ENCODE measurements at places on chromosomes 12 and 14. TPM values are rescaled to one million over a fixed set of nuclear protein-coding genes. Genes with fewer than 3 reads are reported as not detected.

DNA sequence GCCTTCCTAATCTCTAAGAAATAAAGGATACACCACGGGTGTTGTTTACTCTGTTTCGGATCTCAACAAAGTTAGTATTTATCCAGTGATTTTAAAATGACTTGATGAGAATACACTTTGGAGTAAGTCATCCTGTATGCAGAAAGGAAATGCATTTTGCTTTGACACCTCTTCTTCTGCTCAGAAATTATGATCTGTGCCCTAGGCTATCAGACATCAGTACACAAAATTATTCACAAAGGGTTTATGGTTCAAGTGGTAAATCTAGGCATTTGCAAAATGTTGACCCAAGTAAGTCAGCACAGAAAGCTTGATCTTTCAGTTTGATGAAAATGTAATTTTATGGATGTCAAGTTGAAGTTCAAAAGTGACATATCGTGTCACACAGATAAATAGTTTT lies 248.5 kb downstream of the ATP23 start:
- H3K36me3 ChIP-seq: no peaks in the 10 kb centered on the region
- H3K4me1 ChIP-seq: no peaks in the 10 kb centered on the region
- H3K27ac ChIP-seq: no peak overlapping the region
- H3K4me3 ChIP-seq: no peak overlapping the region

GRCh38 chr14:79467835-79468234 lies 743.5 kb downstream of the DIO2 start:
- no peak for DNase-seq
- H3K36me3 ChIP-seq: no peaks in the 10 kb centered on the region
- no peaks in the 10 kb centered on the region for H3K4me1 ChIP-seq
- H3K27me3 ChIP-seq: no peaks in the 10 kb centered on the region
- H3K4me3 ChIP-seq: no peak overlapping the region
- H3K27ac ChIP-seq: no peak overlapping the region

GRCh38 chr14:64788706-64789105 lies 84.5 kb downstream of the PLEKHG3 start:
- DNase-seq: no peak
- no peak overlapping the region for H3K4me3 ChIP-seq
- H3K36me3 ChIP-seq: no peaks in the 10 kb centered on the region
- no peaks in the 10 kb centered on the region for H3K27me3 ChIP-seq
- H3K27ac ChIP-seq: no peak overlapping the region

GRCh38 chr14:65949711-65950516 lies 536.3 kb upstream of the CCDC196 start:
- peak; percentile 26 for DNase-seq
- no peaks in the 10 kb centered on the region for H3K4me1 ChIP-seq
- no peaks in the 10 kb centered on the region for H3K27me3 ChIP-seq
- H3K4me3 ChIP-seq: no peak overlapping the region
- H3K36me3 ChIP-seq: no peaks in the 10 kb centered on the region
- H3K27ac ChIP-seq: no peak overlapping the region

- H3K4me3 ChIP-seq: no peak overlapping the region
- H3K36me3 ChIP-seq: no peaks in the 10 kb centered on the region
- no peak for DNase-seq
- H3K4me1 ChIP-seq: no peaks in the 10 kb centered on the region
Measured at GRCh38 chr12:74770552-74770951, 232.9 kb downstream of the ATXN7L3B start.

- H3K4me3 ChIP-seq: no peak overlapping the region
- H3K27ac ChIP-seq: no peak overlapping the region
- H3K36me3 ChIP-seq: no peaks in the 10 kb centered on the region
- H3K4me1 ChIP-seq: no peaks in the 10 kb centered on the region
- no peaks in the 10 kb centered on the region for H3K27me3 ChIP-seq
Measured at GRCh38 chr14:68573722-68574121, 219.1 kb downstream of the ZFP36L1 start.

GRCh38 chr12:104538891-104539462 lies 82.2 kb downstream of the CHST11 start:
- no peaks in the 10 kb centered on the region for H3K27me3 ChIP-seq
- no peak overlapping the region for H3K4me3 ChIP-seq
- no peaks in the 10 kb centered on the region for H3K36me3 ChIP-seq
- H3K27ac ChIP-seq: no peak overlapping the region

DNA sequence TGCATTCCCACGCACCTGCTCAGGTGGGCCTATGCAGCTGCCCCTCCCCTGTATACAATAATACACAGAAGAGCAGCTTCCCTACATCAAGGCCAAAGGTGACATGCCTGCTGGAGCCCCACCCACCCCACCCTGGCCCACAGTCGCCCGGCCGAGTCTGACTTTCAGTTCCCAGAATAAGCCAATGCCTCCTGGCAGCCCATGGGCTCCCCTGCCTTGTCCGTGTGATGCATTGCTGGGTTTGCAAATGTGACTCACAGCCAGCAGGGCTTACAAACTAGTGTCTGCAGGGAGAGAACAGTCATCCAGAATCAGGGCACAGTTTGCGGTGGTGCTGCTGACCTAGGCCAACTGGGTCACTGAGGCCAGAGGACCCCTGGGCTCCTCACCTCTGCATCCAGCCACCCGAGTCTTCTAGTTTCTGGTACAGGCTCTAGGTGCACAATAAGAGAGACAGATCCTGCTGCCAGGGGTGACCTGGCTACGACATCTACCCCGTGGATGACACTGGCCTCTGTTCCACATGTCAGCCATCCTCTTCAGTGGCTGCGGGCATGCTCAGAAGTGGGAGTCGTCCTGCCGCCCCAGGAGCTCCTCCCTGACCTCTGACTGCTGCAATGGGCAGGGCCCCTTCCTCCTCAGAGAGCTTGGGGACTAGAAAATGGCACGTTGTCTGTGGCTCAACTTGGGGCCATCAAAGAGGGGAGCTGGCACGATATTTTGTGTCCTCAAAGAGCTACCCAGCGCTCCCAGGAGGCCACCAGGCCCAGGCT lies 84.5 kb downstream of the CHGA start:
- DNase-seq: peak; percentile 56
- H3K27ac ChIP-seq: peak overlapping the region; percentile 32
- no peaks in the 10 kb centered on the region for H3K27me3 ChIP-seq

GRCh38 chr14:72614891-72615415 lies 278.9 kb downstream of the DPF3 start:
- H3K4me1 ChIP-seq: no peaks in the 10 kb centered on the region
- H3K27ac ChIP-seq: no peak overlapping the region
- H3K4me3 ChIP-seq: no peak overlapping the region
- H3K36me3 ChIP-seq: no peaks in the 10 kb centered on the region

GRCh38 chr12:6323340-6323994 lies 13.0 kb downstream of the PLEKHG6 start:
- H3K4me1 ChIP-seq: peaks cover 8% of the 10 kb centered on the region
- H3K27ac ChIP-seq: peak overlapping the region; percentile 78
- H3K36me3 ChIP-seq: peaks cover 3% of the 10 kb centered on the region
- no peak for DNase-seq
- H3K27me3 ChIP-seq: no peaks in the 10 kb centered on the region

DNA sequence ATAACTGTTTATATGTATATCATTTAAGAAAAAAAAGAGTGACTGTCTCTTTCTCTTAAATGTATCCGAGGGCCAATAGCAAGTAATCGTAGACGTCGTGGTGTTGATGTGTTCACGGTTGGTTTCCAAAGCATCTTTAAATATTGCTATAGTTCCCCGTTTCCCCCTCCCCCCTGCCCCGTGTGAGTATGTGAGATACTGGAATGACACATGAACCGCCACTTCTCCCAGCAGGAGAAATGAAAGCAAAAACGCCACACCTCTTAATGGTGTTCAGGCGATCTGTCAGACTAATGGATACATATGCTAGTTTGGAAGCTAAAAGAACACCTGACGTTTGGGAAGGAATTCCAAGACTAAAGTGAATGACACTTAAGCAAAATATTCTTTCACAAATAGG lies 258.3 kb downstream of the FOXN3 start:
- no peak for DNase-seq
- H3K4me3 ChIP-seq: no peak overlapping the region
- H3K27me3 ChIP-seq: no peaks in the 10 kb centered on the region
- no peak overlapping the region for H3K27ac ChIP-seq
- no peaks in the 10 kb centered on the region for H3K36me3 ChIP-seq
- no peaks in the 10 kb centered on the region for H3K4me1 ChIP-seq

DNA sequence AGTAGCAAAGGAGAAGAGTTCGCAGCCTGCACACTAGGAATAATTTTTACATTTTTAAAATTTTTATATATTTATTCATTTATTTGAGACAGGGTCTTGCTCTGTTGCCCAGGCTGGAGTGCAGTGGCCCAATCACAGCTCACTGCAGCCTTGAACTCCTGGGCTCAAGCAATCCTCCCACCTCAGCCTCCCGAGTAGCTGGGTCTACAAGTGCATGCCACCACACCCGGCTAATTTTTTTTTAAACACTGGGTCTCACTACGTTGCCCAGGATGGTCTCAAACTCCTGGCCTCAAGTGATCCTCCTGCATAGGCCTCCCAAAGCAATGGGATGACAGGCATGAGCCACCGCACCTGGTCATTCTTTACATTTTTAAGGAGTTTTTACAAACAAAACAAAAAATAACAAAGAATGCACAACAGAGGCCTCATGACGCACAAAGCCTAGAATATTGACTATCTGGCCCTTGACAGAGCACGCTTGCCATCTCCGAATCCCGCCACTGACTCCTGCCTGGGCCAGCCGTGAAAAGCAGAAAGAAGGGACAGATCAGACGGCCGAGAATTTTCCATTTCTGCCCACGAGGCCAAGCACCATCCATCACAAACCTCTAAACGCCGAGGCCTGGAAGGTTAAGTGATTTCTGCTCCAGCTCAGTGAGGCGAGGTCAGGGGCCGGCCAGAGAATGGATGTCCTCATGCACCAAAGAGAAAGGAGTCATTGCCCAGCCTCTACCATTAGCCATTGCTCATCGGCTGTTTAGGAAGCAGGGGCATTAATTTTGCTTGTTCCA lies 120.0 kb downstream of the SCARB1 start:
- no peak for DNase-seq
- no peaks in the 10 kb centered on the region for H3K36me3 ChIP-seq
- no peaks in the 10 kb centered on the region for H3K27me3 ChIP-seq
- H3K4me3 ChIP-seq: no peak overlapping the region

- H3K36me3 ChIP-seq: no peaks in the 10 kb centered on the region
- H3K4me1 ChIP-seq: no peaks in the 10 kb centered on the region
- H3K27ac ChIP-seq: no peak overlapping the region
- H3K27me3 ChIP-seq: no peaks in the 10 kb centered on the region
- no peak for DNase-seq
- H3K4me3 ChIP-seq: no peak overlapping the region
Measured at GRCh38 chr12:18723752-18724151, 14.1 kb downstream of the PLCZ1 start.

DNA sequence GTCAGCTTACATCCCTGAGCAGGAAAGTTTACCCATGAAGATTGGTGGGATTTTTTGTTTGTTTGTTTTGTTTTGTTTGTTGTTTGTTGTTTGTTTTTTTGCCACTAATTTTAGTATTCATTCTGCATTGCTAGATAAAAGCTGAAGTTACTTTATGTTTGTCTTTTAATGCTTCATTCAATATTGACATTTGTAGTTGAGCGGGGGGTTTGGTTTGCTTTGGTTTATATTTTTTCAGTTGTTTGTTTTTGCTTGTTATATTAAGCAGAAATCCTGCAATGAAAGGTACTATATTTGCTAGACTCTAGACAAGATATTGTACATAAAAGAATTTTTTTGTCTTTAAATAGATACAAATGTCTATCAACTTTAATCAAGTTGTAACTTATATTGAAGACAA lies 37.6 kb downstream of the CD9 start:
- no peak overlapping the region for H3K4me3 ChIP-seq
- H3K36me3 ChIP-seq: peaks cover 5% of the 10 kb centered on the region
- no peak overlapping the region for H3K27ac ChIP-seq
- H3K27me3 ChIP-seq: no peaks in the 10 kb centered on the region
- DNase-seq: no peak
- peaks cover 21% of the 10 kb centered on the region for H3K4me1 ChIP-seq

GRCh38 chr14:104388541-104389325 lies 190.8 kb upstream of the C14orf180 start:
- no peak overlapping the region for H3K27ac ChIP-seq
- H3K4me1 ChIP-seq: no peaks in the 10 kb centered on the region
- no peak overlapping the region for H3K4me3 ChIP-seq

- H3K4me1 ChIP-seq: no peaks in the 10 kb centered on the region
- H3K36me3 ChIP-seq: no peaks in the 10 kb centered on the region
- H3K27ac ChIP-seq: no peak overlapping the region
- H3K27me3 ChIP-seq: no peaks in the 10 kb centered on the region
Measured at GRCh38 chr12:2982361-2982760, 23.2 kb downstream of the TEAD4 start.

GRCh38 chr12:102169922-102170621 lies 27.6 kb downstream of the PMCH start:
- no peaks in the 10 kb centered on the region for H3K36me3 ChIP-seq
- H3K27ac ChIP-seq: no peak overlapping the region
- no peaks in the 10 kb centered on the region for H3K4me1 ChIP-seq
- no peaks in the 10 kb centered on the region for H3K27me3 ChIP-seq
- DNase-seq: no peak

DNA sequence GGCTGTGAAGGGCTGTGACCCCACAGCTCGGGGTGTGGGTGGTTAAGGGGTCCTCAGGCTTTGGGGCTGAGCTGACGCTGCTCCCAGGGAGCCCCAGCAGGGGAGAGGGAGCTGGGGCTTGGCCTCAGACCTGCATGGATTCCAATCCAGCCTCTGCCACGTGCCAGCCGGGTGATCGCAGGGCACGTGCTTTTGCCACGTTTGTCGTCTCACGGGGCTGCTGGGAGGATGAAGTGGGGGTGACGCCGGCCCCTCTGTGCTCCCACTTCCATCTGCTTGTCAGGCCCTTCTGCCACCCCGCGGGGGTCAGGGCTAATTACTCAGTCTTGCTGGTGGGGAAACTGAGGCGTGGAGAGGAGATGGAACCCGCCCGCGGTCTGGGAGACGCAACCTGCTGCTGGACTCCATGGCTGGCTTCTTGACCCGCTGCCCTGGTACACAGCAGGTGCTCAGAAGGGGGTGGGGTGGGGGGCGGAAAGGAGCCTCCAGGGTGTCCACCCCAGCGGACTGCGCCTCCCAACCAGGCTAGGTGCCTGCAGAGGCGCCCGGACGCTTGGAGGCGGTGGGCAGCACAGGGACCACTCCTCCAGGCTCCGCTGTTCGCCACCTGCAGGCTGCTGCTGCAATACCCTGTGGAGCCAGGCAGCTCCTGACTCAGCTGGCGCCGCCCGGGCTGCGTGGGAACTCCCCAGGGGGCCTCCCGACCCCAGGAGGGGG lies 36.4 kb upstream of the PRIMA1 start:
- no peaks in the 10 kb centered on the region for H3K36me3 ChIP-seq
- H3K4me1 ChIP-seq: no peaks in the 10 kb centered on the region
- no peak for DNase-seq
- no peaks in the 10 kb centered on the region for H3K27me3 ChIP-seq

The INHBC gene
- total RNA-seq: not detected

The PTMS gene
- total RNA-seq: 182 TPM

The SLC5A8 gene
- 0.35 TPM for total RNA-seq

The DERA gene
- 61.2 TPM for total RNA-seq

The KRT73 gene
- total RNA-seq: not detected

The EMP1 gene
- 265 TPM for total RNA-seq

The AGAP2 gene
- total RNA-seq: 1.0 TPM

The HECTD1 gene
- 148 TPM for total RNA-seq

The RNU4-1 gene
- total RNA-seq: 1,555 TPM

The CSRP2 gene
- 5.8 TPM for total RNA-seq

The VDR gene
- total RNA-seq: 124 TPM
